ENCODE measurements at places on chromosomes 7 and 10.

- no peak for DNase-seq
Measured at GRCh38 chr7:51070151-51070550, 246.5 kb downstream of the COBL start.

- no peak for DNase-seq
Measured at GRCh38 chr10:11156480-11156879, 138.8 kb downstream of the CELF2 start.

DNA sequence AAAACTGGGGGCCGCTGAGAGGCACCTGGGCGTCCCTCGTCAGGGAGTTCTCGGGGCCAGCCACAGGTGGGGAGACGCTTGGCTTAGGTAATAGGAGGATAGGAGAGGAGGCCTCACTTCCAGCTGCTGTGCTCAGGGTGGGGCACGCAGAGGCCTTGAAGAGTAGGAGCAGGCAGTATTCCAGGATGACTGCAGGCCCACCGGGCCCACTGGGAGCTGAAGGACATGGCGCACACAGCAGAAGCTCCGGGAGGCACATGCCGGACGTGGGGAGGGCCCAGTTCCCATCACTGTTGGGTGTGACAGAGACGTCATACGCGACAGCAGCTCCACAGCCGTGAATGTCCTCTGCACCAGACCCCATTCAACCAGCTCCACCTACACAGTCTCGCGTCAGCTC, 22.0 kb upstream of the PDGFA start:
- no peak for DNase-seq

DNA sequence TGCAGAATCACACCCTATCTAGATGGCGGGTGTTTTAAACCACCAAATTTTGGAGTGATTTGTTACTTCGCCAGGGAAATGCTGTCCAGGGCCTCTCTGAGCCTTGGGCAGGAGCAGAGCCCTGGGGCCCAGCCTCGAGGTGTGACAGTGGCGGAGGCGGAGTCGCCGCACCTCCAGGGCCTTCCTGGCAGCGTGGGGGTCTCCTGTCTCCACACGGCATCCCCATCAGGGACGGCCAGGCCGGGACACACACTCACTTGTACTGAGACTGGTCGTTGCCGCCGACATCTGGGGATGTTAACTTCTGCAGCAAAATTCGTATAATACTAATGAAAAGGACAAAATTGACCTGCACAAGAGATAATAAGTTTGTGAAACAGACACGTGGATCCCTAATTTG, 110.7 kb downstream of the VIPR2 start:
- no peak for DNase-seq
